ENCODE measurements at places on chromosomes 12 and 14.

- DNase-seq, result peak; percentile 83
Observed at GRCh38 chr12:53483225-53483978, 15.9 kb downstream of the MAP3K12 start.

DNA sequence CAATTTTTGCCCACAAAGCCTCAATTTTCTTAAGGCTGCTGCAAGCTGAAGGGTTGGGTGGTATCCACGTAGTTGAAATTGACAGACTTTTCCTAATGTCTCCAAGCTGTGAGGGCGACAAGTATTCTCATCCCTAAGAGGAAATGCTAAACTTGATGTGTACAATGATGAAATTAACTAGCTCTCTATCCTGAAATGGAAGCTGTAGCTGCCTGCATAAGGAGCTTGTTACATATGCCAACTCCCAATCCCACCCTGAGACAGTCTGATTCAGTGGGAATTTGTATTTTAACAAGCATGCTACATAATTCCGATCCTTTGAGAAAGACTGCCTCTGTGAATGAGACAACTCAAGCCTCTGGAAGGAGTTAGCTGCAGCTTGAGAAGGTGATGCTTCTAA lies 45.7 kb upstream of the MDM1 start:
- DNase-seq, result no peak

DNA sequence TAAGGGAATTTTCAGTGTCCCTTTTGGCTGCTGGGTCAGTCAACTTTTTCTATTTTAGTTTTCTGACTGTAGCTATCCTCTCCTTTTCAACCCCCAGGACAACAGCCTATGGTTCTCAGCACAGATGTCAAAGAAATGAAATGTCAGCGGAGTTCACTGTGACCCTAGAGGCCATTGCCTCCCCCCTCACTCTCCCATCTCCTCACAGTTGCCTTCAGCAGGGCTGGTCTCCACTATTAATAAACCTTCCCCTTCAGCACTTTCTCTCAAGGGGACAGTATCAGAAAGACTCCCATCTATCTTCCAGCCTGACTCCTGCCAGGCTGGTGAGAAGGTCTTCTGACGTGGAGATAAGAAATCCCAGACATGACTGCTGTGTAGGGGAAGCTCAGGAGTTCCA lies 137.1 kb upstream of the WSCD2 start:
- DNase-seq, result no peak

DNA sequence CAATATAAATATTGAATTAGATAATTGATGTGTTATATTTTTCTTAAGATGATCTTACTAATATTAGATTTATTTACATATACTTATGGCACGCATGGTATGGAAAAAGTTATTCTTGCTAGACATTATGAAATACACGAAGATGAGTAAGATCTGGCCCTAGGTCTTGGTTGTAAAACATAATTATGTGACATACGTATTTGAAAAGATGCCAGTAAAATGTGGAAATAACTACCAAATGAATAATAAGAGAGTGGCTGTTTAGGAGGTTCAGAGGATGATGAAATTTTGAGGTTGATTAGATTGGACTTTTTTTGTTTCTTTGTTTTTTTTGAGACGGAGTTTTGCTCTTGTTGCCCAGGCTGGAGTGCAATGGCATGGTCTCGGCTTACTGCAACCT lies 41.3 kb downstream of the FANCM start:
- DNase-seq, result no peak
